Inflammatory macrophage (primary cell): ENCODE measurements at places on chromosomes 1 and 21.
A peak's percentile ranks its signal among the peaks of the same experiment; 100 is the strongest.

- DNase-seq = no peak
These were observed 295.1 kb downstream of the SIPA1L2 start for GRCh38 chr1:232334811-232335210.

- peak; percentile 67 for DNase-seq
These were observed 34.1 kb downstream of the ACOT7 start for GRCh38 chr1:6359216-6360116.

DNA sequence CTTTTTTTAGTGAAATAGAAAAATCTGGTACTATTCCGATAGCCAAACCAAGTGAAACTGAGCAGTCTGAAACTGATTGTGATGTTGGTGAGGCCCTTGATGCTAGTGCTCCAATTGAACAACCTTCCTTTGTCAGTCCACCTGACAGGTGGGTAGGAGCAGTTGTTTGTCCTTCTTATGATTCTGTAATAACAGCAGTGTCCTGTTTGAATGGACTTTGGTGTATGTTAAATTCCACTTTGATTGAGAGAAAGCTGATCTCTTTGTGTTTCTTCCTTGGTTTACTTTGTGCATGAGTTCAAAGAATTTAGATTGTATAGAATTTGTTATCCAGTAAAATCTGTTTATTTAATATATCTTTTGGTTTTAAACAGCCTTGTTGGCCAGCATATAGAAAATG is 24.3 kb downstream of the SUCO start:
- no peak for DNase-seq

- no peak for DNase-seq
These were observed 91.6 kb upstream of the TTC39A start for GRCh38 chr1:51421964-51422363.

DNA sequence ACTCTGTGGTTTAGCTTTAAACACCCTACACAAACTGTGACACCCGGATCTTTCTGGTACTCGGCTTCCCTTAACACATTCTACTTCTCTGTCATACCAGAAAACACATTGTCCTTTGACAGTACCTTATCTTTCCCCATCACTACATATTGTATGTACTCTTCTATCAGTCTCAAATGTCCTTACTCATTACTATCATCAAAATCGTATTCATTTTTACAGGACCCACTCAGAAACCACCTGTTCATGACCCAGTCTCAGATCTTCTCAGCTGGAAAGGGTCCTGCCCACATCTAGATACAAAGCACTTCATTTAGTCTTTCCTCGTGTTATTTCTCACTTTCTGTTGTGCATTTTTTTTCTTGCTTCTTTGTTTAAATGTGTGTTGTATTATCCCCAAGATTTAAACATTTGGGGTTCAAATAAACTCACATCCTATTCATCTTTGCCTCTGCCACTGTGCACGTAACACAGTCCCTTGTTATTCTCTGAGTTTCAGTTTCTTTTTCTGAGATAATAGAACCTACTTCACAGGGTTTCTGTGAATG is 27.7 kb downstream of the CD34 start:
- DNase-seq = no peak

- no peak for DNase-seq
These were observed 9.0 kb upstream of the PRDX1 start for GRCh38 chr1:45530632-45531135.

GRCh38 chr1:187692799-187693198 is 864.0 kb downstream of the PLA2G4A start:
- no peak for DNase-seq

DNA sequence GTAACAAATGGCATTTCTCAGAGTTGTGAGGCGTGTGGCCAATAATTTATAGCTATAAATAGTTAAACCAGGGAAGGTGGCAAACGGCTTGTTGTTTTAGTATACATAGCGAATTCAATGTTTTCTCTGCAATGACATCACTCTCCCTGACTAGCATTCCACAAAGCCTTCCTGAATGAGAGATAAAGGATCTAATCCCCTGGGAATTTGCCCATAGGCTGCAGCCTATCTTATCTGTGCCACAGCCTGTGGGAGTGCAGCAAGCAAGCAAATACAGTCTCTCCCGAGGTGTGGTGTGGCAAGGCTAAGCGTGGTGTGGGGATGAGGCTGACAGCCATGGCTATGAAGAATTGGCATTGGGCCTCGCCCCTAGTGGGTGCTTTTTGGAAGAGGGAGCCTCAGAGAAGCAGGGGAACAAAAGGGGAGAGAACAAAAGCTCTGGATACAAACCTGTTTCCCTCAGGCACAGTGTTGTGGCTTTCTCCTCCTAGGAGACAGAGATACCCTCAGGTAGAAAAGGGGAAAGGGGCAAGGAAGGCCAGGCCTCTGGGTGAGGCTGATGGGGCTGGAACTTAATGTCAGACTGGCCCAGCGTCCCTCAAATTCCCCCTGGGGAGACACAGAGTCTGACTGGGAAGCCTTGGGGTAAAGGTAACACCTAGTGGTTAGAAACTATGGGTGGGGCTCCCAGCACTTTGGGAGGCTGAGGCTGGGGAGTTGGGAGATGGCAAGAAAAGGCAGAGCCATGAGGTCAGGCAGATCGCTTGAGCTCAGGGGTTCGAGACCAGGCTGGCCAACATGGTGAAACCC is 8.9 kb downstream of the TAGLN2 start:
- DNase-seq = no peak

DNA sequence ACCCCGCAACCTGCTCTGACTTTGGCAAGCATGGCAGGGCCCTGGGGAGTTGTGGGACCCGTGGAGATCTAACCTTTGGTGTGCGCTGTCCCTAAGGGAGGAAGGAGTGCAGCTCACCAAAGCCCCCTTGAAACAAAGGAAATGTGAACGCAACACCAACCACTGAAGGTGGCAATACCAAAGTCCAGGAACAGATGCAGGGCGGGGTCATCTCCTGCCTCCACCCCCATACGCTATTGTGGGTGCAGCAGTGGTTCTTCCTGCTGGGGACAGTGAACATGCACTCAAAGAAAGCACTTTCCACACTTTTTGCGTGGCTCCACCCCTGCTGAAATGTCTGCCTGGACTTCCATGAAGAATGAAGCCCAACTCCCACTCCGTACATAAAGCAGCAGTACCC is 93.0 kb downstream of the UBE2U start:
- no peak for DNase-seq

DNA sequence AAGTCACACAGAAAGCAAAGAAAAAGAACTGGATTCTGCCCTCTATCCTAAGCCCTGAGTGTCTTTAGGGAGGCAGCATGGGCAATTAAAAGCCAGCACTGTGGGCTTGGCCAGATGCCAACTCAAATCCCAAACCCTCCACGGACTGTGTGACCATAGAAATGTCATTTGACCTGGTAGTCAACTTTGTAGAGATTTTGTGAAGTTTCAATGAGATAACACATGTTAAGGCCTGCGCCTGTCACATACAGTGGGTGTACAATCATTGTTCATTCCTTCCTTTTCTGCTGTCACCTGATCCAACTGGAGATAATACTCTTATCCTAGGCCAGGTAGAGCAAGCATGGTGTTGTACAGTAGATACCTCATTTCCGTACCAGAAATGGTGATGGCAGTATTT is 54.2 kb downstream of the TMEM53 start:
- DNase-seq = no peak

DNA sequence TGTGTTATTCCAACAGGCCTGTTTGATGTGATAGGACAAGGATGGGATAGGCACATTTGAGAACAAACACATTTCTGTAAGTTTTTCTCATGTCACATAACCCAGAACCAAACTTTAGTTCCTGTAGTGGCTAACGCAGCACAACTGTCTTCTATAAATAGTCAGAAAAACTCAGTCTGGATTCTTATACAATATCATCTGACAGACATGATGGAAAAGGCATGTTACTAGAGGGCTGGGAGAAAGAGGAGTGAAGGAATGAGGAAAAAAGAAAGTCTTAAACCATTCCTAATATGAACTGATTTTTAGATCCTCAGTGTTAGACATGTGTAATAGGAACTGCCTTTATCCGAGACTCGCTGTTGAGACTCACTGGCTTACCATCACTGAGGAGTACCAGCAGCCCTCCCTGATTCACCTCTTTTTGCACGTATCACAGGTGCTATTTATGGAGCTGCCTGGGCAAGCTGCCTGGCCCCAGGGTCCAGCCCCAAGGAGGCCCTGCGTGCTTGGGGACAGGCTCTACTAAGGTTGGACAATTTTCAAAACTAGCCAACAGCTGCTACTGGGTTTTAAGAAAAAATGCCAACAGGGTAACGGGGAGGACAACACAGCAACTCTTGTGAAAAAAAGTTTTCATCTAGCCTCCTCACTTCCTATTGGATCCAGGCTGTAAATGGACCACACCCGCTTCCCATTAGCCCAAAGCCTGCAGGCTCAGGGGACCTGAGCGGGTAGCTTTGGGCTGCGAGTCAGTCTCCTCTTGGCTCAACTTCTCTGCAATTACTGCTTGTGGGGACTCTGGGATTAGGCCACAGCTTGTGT is 30.7 kb upstream of the SERBP1 start:
- no peak for DNase-seq

DNA sequence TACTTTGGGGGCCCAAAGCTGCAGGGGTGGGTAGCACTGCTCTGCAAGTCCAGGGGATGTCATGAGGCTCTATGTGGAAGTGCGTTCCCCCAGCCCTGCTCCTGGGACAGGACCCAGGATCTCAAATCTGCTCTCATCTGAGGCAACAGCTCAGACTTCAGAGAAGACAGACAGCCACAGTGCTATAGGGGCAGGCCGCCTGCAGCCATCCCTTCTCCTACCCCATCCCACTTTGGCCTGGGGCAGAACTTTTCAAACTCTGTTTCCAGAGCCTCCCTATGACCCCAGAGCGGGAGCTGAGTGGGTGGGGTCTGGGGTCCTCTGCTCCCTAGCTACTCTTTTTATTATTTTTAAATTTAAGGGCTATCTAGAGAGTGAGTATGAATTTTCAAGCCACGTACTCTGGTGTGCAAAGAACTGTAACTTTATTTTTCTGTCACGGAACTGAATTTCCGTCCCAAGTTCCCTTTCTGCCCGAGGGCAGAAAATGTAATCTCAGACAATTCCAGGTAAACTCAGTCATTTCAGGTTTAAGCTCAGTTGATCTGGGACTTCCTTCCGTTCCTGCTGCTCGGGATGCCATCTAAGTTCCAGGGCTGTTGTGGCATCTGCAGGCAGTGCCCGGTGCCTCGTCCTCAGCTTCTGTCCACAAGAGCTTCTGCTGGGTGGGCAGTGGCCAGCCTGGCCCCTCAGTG is 98.3 kb downstream of the ACTL8 start:
- no peak for DNase-seq

GRCh38 chr1:17606826-17607440 is 67.4 kb downstream of the ARHGEF10L start:
- peak; percentile 82 for DNase-seq

GRCh38 chr1:244365809-244366208 is 85.9 kb downstream of the ADSS2 start:
- DNase-seq = no peak

DNA sequence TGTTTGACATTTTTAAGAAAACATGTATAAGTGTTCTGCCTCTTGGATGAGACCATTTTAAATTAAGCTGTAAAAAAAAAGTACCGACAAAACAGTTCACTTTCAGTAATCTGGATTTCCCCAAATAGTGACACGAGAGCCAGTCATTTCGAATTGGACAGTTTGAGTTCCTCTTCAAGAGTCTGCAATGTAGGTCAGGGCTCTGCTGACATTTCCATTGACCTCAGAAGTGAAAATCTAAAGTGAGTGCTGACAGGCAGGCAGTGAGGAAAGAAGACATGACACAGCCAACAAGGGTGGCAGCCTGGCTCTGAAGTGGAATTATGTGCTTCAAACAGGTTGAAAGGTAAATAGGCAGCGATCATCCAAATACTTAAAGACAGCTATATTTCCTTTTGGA is at the start of gene IL23R:
Gene IL23R (plus strand): TSS at position 259 of the 400 bp plus-strand sequence. CDS start 1,667 bp downstream, outside the sequence.
- DNase-seq = peak; percentile 1

DNA sequence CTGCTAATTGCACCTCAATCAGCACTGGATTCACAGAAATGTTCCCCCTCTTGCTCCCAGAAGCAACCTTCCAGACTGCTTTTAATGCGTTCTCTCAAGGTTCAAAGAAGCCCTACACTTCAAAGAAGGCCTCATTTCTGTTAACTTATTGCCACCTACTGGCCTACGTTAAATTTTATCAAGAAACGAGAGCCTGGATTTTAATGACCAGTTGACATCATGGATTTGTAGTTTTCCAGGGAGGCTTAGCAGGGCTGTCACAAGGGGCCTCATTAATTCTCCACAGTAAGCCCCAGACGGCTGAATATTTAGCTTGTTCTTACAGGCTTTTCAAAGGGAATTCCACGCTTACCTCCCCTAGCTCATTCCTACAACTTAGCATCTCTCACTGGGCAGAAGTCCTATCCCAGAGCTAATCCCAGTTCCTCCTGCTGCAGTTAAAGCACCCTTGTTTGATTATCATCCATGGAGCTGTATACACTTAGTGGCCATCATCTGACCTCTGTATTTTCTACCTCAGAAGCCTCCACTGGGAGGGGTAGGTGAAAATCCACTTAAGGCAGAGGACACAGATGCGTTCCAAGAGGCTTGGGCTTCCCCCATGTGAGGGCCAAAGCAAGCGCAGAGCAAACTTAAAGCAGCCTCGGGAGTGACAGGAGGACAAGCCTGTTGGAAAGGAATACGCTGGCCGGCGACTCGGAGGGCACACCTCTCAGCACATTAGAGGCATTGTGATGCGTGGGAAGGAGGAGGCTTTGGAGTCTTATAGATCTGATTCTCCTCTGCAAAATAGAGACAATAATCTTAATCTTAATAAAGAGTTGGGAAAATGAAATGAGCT is 32.2 kb upstream of the CYP4X1 start:
- DNase-seq = no peak

DNA sequence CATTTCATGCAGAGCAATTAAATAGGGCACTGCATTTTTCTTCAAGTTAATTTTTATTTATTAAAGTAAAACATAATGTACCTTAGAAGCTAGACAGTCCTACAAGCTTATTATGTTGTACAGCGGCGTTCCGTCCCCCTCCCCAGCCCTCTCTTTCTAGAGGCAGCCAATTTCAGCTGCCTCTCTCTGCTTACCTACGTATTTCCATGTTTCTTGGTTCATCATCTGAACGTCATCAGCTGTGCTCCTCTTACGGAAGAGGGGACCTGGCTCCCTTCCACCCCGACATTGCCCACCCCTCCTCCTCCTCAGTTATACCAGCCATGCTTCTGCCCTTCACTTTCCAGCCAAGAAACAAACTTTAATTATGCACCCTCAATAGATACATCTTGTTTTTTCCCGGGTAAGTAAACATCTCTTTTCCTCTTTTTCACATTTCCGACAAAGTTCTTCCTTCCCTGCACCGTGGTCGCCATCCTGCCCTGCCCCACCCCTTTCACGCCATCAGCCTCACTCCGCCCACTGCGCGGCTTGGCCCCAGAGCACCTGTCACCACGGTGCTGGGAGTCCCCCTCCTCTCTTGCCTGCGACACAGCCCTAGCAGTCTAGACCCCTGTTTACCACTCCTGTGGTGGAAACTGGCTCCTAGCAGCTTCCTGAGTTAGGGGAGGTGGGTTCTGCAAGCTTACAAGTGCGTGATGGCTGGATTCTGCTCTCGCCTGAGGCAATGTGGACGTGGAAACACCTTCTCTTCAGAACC is 57.9 kb downstream of the SLC37A1 start:
- no peak for DNase-seq

GRCh38 chr1:88698140-88698539 is 14.1 kb downstream of the PKN2 start:
- no peak for DNase-seq
